Stimulated activated CD4-positive, alpha-beta T cell treated with anti-CD3 and anti-CD28 coated beads, TNF-alpha, amount 100 ng/mL, for 1 hour (primary cell): ENCODE measurements at places on chromosomes 5 and 9.

GRCh38 chr5:34663771-34664496, 7.8 kb downstream of the RAI14 start:
- DNase-seq = no peak

- no peak for DNase-seq
These were observed 12.3 kb downstream of the SGCD start for GRCh38 chr5:156339139-156339841.

- no peak for DNase-seq
These were observed 21.5 kb downstream of the OTULINL start for GRCh38 chr5:14603141-14603540.

GRCh38 chr5:86964889-86965288, 302.8 kb upstream of the RASA1 start:
- no peak for DNase-seq

DNA sequence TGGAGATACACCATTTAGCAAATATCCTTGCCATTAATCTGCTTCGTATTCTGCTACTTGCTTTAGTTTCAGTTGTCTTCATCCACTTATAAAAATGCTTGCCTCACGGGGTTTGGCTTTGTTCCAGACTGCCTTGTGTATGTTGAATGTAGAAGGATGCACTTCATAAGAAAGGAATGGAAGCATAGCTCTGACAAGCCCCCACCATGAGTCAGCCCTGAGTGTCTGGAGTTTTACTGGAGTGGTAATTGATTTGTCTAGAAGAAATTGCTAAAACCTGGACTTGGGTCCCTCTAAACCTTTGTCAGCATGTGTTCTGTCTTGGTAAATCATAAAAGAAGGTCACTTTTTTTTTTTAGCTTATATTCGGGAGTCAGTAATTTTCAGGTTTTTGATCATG, 4.6 kb downstream of the TEX48 start:
- no peak for DNase-seq

- no peak for DNase-seq
These were observed 16.4 kb upstream of the C5orf58 start for GRCh38 chr5:170216257-170216864.

GRCh38 chr9:91839926-91840465, 110.0 kb downstream of the ROR2 start:
- DNase-seq = no peak

DNA sequence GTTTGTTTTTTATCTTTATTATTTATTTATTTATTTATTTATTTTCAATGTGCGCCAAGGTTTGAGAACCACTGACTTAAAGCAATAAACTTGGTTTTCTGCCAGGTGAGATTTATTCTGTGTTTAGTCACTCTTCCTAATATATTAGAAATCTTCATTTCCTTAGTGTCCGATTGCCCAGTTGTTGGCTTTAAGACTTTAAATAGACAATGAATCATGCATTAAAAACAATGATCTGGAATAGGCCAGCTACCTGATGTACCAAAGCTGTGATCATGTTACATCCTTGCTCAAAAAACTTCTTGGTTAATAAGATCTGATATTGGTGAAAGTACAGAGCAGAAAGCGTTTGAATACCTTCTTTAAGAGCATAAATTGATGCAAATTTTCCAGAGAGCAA, 52.1 kb upstream of the ERBIN start:
- no peak for DNase-seq

GRCh38 chr5:122067390-122067789, 10.7 kb downstream of the LOX start:
- DNase-seq = no peak

- no peak for DNase-seq
These were observed 1.6 kb downstream of the BRINP1 start for GRCh38 chr9:119367683-119368075.

- DNase-seq = no peak
These were observed 1.9 kb downstream of the AP3S1 start for GRCh38 chr5:115843444-115844130.
